ENCODE measurements at places on chromosomes 3 and 15.

GRCh38 chr3:117631781-117632180, 922.2 kb downstream of the TUSC7 start:
- DNase-seq, result no peak

GRCh38 chr15:47987908-47988532, 132.8 kb upstream of the SLC24A5 start:
- DNase-seq, result peak; percentile 50

DNA sequence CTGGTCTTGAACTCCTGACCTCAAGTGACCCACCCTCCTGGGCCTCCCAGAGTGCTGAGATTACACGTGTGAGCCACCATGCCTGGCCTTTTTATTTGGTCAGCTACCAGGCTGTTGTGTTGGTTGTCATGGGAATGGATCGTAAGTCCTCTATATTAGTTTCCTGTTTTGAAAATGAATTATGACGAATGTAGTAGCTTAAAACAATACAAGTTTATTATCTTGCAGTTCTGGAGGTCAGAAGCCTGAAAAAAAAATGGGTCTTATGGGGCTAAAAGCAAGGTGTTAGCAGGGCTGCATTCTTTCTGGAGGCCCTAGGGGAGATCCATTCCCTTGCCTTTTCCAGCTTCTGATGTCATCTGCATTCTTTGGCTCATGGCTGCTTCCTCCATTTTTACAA, 25.1 kb upstream of the HERC1 start:
- DNase-seq, result peak; percentile 66

DNA sequence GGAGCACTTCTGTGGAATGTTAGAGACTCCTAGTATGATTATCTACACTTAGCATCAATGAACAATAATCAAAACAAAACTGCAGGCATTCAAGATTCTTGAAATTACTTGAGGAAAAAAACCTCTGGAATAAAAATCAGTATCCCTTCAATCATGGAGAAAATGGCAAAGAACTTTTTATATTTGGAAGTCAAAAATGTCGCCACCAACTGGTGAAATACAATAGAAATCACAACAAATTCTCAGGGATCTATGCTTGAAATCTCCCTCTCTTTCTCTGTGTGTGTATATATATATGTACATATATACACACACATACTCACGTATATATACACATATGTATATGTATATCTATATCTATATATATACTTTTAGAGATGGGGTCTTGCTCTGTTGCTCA, 378.9 kb upstream of the ALCAM start:
- no peak for DNase-seq

GRCh38 chr3:60514866-60515265, 736.4 kb downstream of the FHIT start:
- DNase-seq, result no peak

- no peak for DNase-seq
Observed at GRCh38 chr3:110859336-110859735, 212.3 kb upstream of the NECTIN3 start.

DNA sequence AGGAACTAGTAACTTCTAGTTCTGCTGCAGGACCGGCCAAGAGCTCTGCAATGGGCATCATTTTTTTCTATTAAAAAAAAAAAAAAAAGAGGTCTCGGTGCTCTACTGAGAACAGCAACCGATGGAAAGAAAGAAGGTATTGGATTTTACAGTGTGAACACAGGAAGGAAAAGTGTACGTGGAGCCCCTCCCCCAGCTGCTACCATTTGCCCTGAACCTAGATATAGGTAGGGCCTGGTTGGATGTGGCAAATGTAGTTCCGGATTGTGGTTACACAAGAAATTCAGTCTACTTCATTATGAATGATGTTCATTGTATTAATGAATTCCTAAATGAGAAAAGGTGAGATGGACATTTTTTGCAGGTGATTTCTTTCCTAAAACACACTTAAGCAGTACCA, 17.9 kb upstream of the PPARG start:
- no peak for DNase-seq

Measured in hematopoietic multipotent progenitor cell (in vitro differentiated cells).